Vagina (tissue), 2 donors: ENCODE measurements at places on chromosomes 6 and 20.

- no peak for DNase-seq
Measured at GRCh38 chr6:140011537-140011936, 637.1 kb upstream of the CITED2 start.

DNA sequence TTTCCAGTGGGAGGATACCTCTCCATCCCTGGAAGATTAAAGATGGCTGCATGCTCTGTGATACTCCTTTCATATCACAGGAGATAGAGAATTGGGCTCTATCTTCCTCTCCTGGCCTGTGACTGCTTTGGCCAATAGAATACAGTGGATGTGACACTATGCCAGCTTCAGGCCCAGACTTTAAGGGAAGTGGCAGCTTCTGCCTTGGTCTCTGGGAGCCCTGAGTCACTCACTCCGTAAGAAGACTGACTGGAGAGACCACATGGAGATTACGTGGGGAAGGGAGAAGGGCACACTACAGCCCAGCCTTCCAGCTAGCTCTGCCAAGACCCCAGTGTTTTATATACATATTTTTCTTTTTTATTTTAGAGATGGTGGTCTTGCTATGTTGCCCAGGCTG lies 10.4 kb upstream of the MMP9 start:
- no peak for DNase-seq

DNA sequence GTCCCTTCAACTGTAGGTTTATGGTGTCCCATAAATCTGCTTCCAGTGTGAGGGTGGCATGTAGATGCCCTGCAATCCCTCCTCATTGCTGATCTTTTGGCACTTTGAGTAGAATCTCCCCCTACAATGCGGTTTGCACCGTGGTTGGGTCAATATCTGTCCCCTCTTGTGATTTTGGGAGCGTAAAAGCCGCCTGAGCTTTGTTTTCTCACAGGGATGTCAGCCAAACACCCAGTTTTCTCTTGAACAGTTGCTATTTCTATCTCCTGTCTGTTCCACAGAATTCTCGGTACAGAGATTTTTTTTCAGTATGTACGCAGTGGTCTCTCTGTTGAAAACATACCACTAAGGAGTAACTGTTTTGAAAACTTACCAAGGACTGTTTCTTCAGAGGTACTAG lies 21.8 kb downstream of the CDS2 start:
- DNase-seq: no peak

- no peak for DNase-seq
Measured at GRCh38 chr6:74717591-74717990, 488.3 kb downstream of the COL12A1 start.

DNA sequence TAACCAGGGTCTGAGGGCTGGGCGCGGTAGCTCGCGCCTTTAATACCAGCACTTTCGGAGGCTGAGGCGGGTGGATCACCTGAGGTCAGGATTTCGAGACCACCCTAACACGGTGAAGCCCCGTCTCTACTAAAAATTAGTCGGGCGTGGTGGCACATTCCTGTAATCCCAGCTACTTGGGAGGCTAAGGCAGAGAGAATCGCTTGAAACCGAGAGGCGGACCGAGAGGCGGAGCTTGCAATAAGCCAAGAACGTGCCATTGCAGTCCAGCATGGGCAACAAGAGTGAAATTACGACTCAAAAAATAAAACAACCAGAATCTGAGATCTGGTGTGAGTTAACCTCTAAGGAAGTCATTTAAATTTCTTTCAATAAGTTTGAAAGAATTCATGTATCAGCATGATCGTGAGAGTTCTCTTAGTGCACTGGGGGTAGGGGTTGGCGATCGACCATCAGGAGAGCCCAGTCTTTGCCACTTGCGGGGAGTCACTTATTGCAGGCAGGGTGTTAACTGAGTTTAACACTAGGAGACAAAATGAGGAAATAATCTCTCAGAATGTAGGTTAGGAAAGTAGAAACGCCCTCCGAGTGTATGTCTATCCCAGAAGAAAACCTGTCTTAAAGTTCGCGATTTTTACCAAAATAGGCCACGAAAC lies 206.5 kb upstream of the ZNF184 start:
- DNase-seq: no peak

- DNase-seq: no peak
Measured at GRCh38 chr6:166541876-166542579, 44.5 kb downstream of the RAMACL start.

DNA sequence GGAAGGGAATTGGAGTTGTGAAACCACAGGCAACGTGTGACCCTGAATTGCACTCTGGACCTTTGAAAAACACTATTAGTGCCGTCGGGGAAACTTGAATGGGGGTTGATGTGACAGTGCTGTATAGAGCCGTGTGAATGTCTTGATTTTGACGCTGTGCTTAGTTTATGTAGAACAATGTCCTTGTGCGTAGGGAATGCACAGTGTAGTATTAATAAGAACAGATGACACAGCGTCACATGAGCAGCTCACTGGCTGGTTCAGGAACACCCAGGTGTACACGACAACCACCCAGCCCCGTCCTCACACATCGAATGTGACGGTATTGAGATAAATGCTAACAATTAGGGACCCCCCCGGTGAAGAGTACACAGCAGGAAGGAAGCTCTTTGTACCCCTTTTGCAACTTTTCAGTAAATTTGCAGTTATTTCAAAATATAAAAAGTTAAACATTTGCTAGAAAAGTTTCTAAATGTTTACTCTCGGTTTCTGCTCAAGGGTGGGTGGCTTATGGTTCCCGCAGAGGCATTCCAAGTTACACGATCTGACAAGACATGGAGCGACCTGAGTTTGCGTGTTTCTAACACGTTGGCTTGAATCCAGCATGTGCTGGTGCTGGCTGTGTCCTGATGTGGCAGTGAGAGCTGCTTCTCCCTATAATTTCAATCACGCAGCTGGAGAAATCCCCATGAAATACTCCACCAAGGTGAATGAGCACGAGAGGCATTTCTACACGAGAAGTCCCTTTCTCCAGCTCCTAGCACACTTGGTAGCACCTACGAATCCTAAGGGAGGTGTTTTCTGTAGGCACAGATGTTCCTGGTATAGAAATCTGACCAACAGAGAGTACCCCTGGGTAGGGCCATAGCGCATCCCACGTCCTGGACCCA lies 208.0 kb upstream of the EXOC2 start:
- no peak for DNase-seq

GRCh38 chr20:25160467-25160866 lies 35.0 kb upstream of the ENTPD6 start:
- DNase-seq: no peak

- no peak for DNase-seq
Measured at GRCh38 chr6:109285366-109285765, 96.9 kb downstream of the CD164 start.

GRCh38 chr6:153131037-153131981 lies at the start of gene RGS17:
Gene RGS17, minus strand, starts transcription at chr6:153131282. Its CDS starts 87,264 bp downstream, at chr6:153044018.
- DNase-seq: no peak

DNA sequence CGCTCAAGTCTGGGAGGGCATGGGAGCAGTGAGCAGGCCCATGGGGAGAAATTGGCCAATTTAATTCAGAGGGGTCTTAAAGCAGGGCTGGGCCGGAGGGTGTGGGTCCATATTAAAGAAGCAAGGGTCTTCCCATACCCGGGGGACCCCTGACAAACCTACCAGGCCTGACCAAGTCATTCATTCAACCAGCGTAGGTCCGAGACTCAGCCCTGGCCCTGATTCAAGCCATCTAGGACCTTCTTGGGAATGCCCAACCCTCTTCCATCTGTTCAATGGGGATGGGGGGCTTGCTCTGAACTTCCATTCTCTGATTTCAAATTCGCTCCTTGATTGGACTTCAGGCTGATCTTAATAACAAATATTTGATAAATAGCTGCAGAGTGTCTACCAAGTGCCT lies 7.3 kb downstream of the ADIG start:
- no peak for DNase-seq

DNA sequence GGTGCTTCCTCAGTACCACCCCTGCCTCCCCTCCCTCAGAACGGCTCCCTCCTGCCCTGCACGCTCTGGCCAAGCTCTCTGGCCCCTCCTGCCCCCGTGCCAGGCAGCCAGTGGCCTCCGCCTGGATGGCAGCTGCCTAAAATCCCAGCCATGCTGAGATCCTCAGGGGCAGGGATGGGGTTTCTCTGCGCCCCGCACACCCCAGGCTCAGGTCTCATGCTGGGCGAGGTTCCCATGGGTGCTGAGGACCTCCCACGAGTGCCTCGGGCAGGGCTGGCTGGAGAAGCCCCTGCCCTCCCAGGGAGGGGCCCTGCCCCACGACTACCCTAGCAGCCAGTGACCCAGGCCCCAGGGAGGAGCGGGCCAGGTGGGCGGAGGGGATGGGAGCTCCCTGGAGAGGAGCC lies 2.7 kb downstream of the PTK6 start:
- DNase-seq: no peak

GRCh38 chr20:48007351-48007750 lies 222.1 kb upstream of the SULF2 start:
- no peak for DNase-seq

DNA sequence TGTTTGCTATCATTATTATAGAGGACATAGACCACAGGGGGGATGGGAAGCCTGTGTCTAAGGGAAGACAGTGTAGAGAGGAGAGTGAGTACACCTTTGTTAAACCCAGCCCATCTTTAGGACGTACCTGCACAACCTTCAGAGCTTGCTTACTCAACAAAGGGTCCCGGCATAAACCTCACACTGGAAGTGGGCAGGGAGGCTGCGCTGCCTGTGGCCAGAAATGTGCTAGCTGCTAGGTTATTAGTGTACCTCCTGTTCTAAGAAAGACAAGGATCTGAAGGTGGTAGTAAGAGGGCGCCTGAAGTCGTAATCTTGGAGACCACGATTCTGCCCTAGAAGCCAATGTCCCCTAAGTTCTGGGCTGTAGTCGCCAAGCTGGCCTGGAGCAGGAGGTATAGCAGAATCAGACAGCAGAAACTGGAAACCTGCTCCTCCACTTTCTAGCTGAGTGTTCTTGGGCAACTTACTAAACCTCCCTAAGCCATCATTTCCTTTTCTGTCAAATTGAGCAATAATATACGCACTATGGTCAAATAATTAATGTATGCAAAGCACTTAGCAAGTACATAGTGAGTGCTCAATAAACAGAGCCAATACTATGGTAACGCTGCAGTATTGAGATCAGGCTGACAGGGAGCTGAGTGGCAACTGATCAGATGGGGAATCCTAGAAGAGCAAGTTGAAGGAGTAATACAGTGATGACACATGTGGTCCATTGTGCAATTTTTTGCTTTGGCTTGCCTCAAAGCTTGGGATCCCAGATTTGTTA lies 16.8 kb upstream of the AKIRIN2 start:
- DNase-seq: no peak
